ENCODE measurements at places on chromosomes 6 and 20. TPM values are rescaled to one million over a fixed set of nuclear protein-coding genes. Genes with fewer than 3 reads are reported as not detected.

ENPP1 gene
- total RNA-seq, result 0.43 TPM

XKR7 gene
- not detected for total RNA-seq

ZC3H12D gene
- not detected for total RNA-seq

MDC1 gene
- 5.3 TPM for total RNA-seq

SSTR4 gene
- not detected for total RNA-seq

GCNT2 gene
- total RNA-seq, result 87.2 TPM

CST4 gene
- not detected for total RNA-seq

EFCAB8 gene
- under 0.01 TPM for total RNA-seq

OLIG3 gene
- not detected for total RNA-seq

OPN5 gene
- not detected for total RNA-seq

ADGRF1 gene
- not detected for total RNA-seq

TRIM40 gene
- total RNA-seq, result not detected
